Adipocyte (in vitro differentiated cells): ENCODE measurements at places on chromosomes 12 and 14.

- DNase-seq = peak; percentile 35
Measured at GRCh38 chr14:67623114-67623513, 3.4 kb downstream of the ARG2 start.

GRCh38 chr12:127101076-127101475, 1165.9 kb upstream of the TMEM132C start:
- DNase-seq = no peak

- peak; percentile 58 for DNase-seq
Measured at GRCh38 chr14:69501423-69501838, 16.9 kb downstream of the PLEKHD1 start.

GRCh38 chr12:111585690-111586089, 13.4 kb downstream of the ATXN2 start:
- DNase-seq = no peak

- no peak for DNase-seq
Measured at GRCh38 chr12:113137861-113138783, 2.6 kb upstream of the RASAL1 start.

DNA sequence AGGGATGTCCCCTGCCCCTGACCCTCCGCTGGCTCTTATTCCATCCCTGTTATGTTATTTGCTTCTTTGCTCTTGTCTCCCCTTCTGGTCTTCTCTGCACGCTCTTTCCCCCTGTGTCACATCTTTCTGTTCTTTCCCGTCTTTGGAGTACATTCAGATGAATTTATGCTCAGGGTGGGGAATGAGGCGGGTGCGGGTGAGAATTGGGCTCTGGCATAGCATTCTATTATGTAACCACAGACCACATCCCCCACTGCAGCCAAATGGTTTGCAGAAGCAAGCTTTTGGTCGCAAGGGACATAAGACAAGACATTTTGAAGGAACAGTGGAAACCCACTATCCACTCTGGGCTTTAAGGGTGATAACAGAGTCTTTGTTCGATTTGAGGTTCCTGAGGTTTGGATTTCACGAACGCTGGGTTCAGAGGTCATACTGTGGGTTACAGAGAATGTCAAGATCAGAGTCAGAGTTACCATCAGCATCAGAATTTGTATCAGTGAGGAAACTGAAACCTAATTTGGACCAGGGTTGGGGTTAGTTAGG, 3.8 kb downstream of the ENDOU start:
- no peak for DNase-seq

DNA sequence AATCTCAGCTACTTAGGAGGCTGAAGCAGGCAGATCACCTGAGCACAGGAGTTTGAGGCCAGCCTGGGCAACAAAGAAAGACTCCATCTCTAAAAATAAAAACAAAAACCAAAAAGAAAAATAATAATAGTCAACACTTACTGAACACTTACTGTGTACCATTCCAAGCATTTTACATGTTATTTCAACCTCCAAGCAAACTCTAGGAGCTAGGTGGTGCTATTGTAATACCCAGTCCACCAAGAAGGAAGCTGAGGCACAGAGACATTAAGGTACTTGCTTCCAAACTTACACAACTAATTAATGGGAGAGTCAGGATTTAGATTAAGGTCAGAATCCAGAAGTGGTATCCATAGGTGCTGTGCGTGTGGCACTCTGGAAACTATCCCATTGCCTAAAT, 13.7 kb upstream of the OR6J1 start:
- DNase-seq = peak; percentile 62

DNA sequence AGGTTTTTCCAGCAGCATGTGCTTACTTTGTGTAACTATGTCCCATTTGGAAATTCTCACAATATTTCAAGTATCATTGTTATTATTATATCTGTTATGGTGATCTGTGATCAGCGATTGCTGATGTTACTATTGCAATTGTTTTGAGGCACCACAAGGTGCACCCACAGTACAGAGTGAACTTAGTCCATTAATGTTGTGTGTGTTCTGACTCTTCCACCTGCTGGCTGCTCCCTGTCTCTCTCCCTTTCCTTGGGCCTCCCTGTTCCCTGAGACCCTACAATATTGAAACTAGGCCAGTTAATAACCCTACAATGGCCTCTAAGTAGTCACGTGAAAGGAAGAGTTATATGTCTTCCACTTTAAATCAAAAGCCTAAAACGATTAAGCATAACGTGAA, 153.9 kb downstream of the PIK3C2G start:
- no peak for DNase-seq

- no peak for DNase-seq
Measured at GRCh38 chr12:97466000-97466399, 3.4 kb downstream of the RMST start.

DNA sequence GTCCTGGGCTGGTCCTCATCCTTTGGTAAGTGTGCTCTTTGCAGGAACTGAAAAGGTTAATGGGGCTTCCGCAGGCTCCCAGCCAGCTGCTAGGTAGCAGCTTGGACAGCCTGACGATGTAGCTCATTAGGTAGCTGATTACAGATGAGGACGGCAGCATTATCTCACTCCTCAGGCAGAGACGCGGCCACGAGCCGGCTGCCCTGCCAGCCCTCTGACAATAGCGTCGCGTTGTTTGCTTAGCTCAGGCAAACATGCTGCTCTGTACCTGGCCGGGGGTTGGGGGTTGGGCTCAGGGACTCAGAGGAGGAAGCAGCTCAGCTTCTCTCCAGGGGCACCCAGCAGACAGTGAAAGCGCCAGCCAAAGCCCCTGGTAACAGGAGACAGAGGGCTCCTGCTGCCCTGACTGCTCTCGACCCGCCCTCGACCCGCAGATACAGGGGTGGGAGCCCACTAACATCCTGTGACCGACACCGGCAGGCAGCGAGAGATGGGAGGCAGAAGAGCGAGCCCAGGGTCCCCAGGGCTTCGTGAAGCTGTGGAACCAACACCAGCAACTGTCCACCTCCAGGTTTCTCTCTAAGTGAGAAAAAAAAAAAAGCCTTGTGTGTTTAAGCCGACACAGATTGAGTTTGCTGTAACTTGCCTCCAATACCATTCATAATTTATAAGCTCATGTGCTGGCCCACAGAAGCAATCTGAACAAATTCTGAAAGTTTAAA, 53.4 kb upstream of the DLK1 start:
- DNase-seq = no peak

DNA sequence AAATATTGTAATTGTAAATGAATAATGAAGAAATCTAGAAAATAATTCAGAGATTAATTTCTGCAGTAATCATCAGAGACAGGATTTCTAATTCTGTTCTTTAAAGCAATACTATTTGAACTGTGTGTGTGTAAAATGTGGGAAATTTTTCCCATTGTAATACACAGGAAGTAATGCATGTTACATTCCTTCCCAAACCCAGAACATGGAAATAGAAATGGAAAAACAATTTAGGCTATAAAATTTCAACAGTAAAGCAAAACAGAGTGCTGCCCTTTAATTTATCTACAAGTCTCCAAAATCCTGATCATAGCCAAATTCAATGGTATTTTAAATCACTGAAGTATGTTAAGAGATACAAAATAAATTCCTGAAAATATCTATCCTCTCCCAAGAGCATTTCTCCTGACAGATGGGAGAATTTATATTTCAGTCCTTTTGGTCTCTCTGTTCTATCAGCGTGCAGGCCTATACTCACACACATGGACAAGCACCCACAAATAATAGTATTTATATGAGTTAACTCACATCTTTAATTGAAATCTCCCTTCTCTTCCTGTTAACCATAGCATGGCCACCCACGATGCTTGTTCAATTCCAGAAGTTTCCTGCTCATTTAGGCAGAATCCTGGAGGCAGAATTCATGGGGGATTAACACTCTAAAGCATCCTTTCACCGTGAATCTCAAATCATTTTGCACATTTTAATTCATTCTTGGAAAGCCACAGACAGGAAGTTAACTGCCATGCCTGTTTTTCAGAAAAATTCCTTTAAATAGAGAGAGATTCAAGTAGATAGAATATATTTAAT, 1465.4 kb upstream of the FLRT2 start:
- no peak for DNase-seq

DNA sequence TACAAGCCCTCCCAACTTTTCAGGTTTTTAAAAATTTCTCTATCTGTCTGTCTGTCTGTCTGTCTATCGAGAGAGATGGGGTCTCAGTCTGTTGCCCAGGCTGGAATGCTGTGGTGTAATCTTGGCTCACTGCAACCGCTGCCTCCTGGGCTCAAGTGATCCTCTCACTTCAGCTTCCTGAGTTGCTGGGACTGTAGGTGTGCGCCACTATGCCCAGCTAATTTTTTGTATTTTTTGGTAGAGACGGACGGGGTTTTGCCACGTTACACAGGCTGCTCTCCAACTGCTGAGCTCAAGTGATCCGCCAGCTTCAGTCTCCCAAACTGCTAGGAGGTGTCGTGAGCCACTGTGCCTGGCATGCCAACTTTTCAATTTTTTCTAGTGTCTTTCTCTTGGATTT, 437.2 kb downstream of the PCNX1 start:
- no peak for DNase-seq

DNA sequence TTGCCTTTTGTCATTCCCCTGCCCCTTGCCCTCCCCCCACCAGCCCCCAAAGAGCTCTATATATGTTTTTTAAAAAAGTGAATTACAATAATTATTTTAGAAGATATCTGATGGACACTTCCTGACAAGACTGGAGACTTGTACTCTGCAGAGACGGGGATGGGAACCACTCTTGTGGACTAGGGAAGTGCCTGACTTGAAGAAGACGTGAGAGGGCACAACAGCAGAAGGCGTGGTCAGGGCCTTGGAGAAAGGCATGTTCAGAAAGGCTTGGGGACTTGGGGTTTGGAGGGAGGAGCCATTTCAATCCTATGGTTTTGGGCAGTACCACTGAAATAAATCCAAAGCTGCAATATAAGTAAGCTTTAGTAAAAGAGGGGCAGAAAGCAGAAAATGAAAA, 154.7 kb downstream of the APAF1 start:
- no peak for DNase-seq

- DNase-seq = no peak
Measured at GRCh38 chr12:14901228-14901562, 15.5 kb upstream of the MGP start.
